Hair follicular keratinocyte (primary cell): ENCODE measurements at places on chromosomes 11 and 22. TPM values are rescaled to one million over a fixed set of nuclear protein-coding genes. Genes with fewer than 3 reads are reported as not detected.

NXPE2 gene
- not detected in 2 replicates for total RNA-seq

UPK3A gene
- not detected in 2 replicates for total RNA-seq

MUC6 gene
- not detected in 2 replicates for total RNA-seq

ACTN3 gene
- total RNA-seq, result not detected in 2 replicates

TMEM86A gene
- 0.72 and 2.2 TPM in 2 replicates for total RNA-seq

DESI1 gene
- total RNA-seq, result 72.8 and 126 TPM in 2 replicates

TEX12 gene
- not detected in 2 replicates for total RNA-seq

SYT13 gene
- not detected in 2 replicates for total RNA-seq

PVALB gene
- total RNA-seq, result not detected in 2 replicates

ABCC8 gene
- not detected in 2 replicates for total RNA-seq

UBQLNL gene
- not detected in 2 replicates for total RNA-seq

MISFA gene
- not detected in 2 replicates for total RNA-seq

POTEH gene
- not detected in 2 replicates for total RNA-seq

SLC22A6 gene
- not detected in 2 replicates for total RNA-seq
